WTC11 (cell line): ENCODE measurements at places on chromosomes 5 and 9. TPM values are rescaled to one million over a fixed set of nuclear protein-coding genes. Genes with fewer than 3 reads are reported as not detected.

DNA sequence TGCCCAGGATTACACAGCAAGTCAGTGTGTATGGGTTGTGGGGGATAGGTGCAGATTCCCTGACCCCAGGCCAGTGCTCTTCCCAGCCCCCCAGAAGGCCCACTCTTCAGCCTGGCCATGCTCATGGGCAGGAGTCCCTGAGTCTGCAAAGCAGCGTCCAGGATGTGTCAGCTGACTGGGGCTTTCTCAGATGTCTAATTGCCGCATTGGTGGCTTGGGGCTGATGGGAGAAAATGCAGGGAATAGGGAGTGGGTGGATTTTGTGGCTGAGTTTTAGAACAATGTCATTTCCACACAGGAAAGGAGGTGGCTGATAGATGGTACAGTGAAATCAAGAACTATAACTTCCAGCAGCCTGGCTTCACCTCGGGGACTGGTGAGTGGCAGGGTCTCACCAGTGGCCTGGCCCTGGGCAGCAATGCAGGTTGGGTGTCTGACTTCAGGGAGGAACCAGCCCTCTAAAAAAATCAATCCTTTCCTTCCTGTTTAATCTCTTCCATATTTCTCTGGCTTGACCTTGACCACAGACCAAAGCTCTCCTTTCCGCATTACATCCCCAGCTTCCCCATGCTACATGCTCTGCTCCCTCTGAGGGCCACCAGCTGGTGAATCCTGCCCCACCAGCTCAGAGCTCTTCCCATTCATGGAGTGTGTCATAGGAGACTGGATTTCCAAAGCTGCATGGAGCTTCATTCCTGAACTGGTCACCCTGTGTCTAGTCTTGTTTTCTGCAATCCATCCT is 14.2 kb downstream of the GLIPR2 start:
- no peak for DNase-seq

DNA sequence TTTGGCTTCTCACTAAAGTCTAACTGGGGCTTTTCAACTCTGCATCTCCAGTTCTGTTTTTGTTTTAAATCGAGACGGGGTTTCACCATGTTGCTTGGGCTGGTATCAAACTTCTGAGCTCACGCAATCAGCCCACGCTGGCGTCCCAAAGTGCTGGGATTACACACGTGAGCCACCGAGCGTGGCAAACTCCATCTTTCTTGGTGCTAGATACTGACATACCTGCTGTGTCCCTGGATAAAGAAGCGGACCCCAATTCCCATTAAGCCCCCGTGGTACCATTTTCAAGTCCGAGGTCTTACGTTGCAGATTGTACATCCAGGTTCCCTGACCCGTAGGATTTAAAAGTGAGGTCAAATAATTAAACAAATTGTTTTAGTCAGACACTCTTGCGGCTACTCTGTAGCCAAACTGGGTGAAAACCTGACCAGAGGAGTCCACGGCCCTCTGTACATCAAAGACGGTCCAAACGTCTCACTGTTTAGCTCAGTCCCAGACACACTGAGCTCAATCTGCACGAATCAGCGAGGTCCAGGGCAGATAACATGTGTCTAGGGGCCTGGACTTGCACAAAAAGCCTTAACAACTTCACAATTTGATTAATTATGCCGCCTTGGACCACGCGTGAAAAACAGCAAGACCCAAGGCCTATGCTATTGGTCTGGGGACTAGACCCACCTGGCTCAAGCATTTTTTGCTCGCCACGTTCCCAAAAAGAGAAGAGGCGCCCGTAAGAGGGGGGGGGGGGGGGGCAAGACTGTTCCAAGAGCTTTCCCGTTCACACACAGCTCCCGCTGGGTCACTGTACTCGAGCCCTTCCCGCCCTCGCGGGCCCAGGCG is 727 bp upstream of the DNAJA1 start:
- DNase-seq: no peak

DNA sequence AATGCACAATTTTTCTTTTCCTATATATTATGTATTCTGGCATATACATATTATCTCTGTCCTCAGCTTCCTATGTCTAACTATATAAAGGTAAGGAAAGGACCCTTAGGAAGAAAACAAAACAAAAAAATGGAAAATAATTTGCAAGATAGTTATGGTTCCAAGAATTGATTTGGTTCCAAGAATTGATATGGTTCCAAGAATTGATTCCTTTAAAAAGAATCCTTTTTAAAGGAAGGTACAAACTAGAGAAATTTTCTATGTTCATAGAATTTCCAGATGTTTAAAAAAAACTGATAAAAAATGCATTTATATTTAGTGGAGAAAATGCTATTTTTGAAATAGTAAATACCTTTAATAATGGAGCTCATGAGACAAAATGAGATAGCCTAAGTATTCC is 12.1 kb downstream of the LYRM7 start:
- no peak for DNase-seq

GRCh38 chr5:133397348-133397747 is 215.0 kb downstream of the FSTL4 start:
- no peak for DNase-seq

OGN gene
- total RNA-seq: 0.11 TPM in 1 of 3 replicates, not detected in the others

KCNN2 gene
- total RNA-seq: 11.9 to 13.1 TPM (median 12.0 TPM) in 3 replicates

ENTR1 gene
- total RNA-seq: 102 to 140 TPM (median 103 TPM) in 3 replicates

ABCA1 gene
- 4.6 to 7.8 TPM (median 5.8 TPM) in 3 replicates for total RNA-seq

SPATA31E1 gene
- 0.04 to 0.07 TPM (median 0.05 TPM) in 3 replicates for total RNA-seq
